ENCODE measurements at places on chromosomes 7 and 10.

DNA sequence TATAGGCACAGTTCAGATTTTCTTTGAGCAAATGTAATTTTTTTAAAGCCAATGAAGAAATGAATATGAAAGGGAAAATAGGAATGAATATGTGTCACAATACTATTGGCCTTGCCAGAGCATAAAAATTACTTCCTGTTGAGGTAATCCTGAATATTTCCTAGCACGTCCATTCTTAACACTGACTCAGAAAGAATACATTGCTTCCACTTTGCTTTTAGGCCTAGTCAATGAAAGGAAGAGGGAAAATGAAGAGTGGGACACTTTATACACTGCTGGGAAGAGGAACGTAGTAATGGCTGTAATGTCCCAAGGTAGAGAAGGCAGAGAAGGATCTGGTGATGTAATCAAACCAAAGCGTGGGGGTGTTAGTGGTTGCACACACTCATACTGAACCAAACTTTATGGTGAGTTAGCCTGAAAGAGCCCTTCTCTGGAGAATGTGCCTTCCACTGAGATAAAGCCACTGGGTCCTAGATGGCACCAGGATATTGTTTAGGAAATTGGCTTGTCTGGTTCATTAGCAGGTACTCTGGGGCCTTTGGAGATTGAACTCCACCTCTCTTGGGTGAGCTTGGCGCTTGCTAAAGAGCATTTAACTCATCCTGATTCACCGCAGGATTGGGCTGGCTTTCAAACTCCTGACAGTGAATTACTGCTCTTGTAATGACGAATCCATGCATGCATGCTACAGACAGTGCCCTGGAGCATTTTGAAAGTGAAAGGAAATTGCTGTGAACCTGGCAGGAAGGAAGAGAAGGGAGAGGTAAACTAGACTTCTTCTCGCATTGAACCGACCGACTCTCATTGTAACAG is 254.9 kb downstream of the KIAA1217 start:
- no peak for DNase-seq

GRCh38 chr7:80150611-80151273 is 16.1 kb downstream of the GNAI1 start:
- no peak for DNase-seq

- DNase-seq = no peak
These were observed 25.2 kb downstream of the ADAP1 start for GRCh38 chr7:929311-929711.

DNA sequence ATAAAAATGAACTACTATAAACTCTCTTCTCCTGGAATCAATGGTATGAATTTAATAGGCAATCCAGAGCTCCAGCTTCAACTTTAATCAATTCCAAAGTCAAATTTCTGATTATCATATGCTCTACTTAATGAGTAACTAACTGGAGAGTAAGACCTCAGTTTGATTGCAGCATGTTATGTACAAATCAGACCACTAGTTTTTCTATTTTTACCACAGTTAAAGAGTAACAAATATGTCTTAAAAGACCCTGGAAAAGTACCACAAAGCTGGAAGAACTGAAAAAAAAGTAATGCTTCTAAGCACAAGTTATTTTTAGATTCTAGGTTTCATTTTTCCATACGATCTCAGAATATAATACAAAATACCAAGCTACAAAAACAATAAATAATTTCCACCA is 56.0 kb upstream of the TNKS2 start:
- DNase-seq = no peak

DNA sequence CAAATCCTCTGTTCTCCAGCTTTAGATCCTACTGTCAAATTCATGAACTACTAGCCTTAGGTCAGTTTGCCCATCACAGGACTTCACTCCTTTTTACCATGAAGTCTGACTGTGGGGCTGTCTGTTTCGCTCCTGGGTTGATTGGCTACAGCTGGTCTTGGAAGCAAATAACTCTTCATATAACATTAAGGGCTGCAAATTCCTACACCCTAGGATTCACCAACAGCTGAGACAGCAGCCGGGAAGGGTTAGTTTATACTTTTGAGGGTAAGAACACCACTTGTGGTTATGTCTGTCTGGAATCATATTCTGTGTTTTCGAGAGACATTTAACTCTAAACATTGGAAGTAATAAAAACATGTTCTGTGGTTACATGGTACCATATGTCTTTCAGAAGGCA is 55.9 kb upstream of the KIAA1217 start:
- no peak for DNase-seq

- no peak for DNase-seq
These were observed 189.1 kb downstream of the CRPPA start for GRCh38 chr7:16232273-16232672.

DNA sequence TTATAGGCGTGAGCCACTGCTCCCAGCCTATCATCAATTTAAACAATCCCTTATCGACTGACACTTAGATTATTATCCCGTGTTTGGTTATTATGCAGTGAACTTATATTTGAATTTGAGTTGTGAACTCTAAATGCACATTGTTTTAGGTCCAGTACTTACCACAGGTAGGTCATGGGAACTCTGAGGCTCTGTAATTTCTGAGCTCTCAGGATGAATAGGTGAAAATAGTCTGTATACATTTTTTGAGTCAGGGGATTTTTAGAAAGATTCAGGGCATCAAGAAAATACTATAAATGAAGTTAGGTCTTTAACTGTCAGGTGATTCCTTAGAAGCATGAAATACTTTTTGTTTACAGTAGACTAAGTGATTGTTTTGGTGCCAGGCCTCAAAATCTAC is 8.8 kb downstream of the CCDC136 start:
- DNase-seq = no peak
